CD14-positive monocyte (primary cell): ENCODE measurements at places on chromosomes 3 and 15. TPM values are rescaled to one million over a fixed set of nuclear protein-coding genes. Genes with fewer than 3 reads are reported as not detected.

- no peak for DNase-seq
- no peak overlapping the region for H3K27ac ChIP-seq
- no peaks in the 10 kb centered on the region for H3K36me3 ChIP-seq
- no peak overlapping the region for H3K4me3 ChIP-seq
These were observed 10.7 kb upstream of the CYP11A1 start for GRCh38 chr15:74377831-74378766.

DNA sequence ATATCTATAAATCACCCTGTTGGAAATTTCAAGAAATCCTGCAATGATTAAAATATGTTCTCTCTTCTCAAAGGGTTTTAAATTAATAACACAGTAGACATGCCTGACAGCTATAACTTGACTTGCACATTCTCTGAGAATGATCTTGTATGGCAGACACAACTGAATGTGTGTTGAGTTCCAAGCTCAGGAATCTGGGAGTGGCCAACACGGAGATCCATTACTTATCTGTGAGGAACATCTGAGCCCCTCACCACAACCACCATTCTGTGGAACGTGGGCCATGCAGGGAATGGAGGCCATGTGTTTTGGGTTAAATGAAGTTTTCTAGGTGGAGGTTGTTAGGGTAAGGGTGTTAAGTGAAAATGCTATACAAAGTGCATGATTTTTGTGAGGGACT, 105.3 kb upstream of the CHMP2B start:
- no peak overlapping the region for H3K4me3 ChIP-seq
- no peak overlapping the region for H3K27ac ChIP-seq
- no peaks in the 10 kb centered on the region for H3K4me1 ChIP-seq
- H3K36me3 ChIP-seq = no peaks in the 10 kb centered on the region
- DNase-seq = no peak

GRCh38 chr3:17974206-17974841, 231.9 kb upstream of the TBC1D5 start:
- no peak for DNase-seq
- H3K4me1 ChIP-seq = no peaks in the 10 kb centered on the region
- H3K27ac ChIP-seq = no peak overlapping the region
- no peak overlapping the region for H3K4me3 ChIP-seq
- no peaks in the 10 kb centered on the region for H3K27me3 ChIP-seq

- no peak overlapping the region for H3K4me3 ChIP-seq
- H3K36me3 ChIP-seq = no peaks in the 10 kb centered on the region
- peaks cover 21% of the 10 kb centered on the region for H3K4me1 ChIP-seq
- H3K27me3 ChIP-seq = no peaks in the 10 kb centered on the region
- H3K27ac ChIP-seq = no peak overlapping the region
These were observed 4.7 kb downstream of the SEMA3G start for GRCh38 chr3:52440249-52440551.

- H3K27ac ChIP-seq = no peak overlapping the region
- no peaks in the 10 kb centered on the region for H3K27me3 ChIP-seq
- DNase-seq = no peak
- no peaks in the 10 kb centered on the region for H3K36me3 ChIP-seq
- H3K4me3 ChIP-seq = no peak overlapping the region
These were observed 14.2 kb downstream of the ZNF80 start for GRCh38 chr3:114223143-114223542.

Gene WDR72
- polyA plus RNA-seq = not detected

Gene LRRN1
- polyA plus RNA-seq = not detected

- H3K27me3 ChIP-seq = no peaks in the 10 kb centered on the region
- no peak for DNase-seq
- H3K4me1 ChIP-seq = no peaks in the 10 kb centered on the region
- H3K27ac ChIP-seq = no peak overlapping the region
- no peaks in the 10 kb centered on the region for H3K36me3 ChIP-seq
These were observed 810.3 kb downstream of the VGLL3 start for GRCh38 chr3:86180696-86181095.

GRCh38 chr3:195708626-195709481, 11.9 kb upstream of the MUC20 start:
- peaks cover 8% of the 10 kb centered on the region for H3K36me3 ChIP-seq
- no peaks in the 10 kb centered on the region for H3K27me3 ChIP-seq
- DNase-seq = no peak
- no peaks in the 10 kb centered on the region for H3K4me1 ChIP-seq
- no peak overlapping the region for H3K4me3 ChIP-seq

Gene PLA2G4D
- polyA plus RNA-seq = not detected

GRCh38 chr15:52146776-52147175, 34.2 kb upstream of the BCL2L10 start:
- H3K4me3 ChIP-seq = no peak overlapping the region
- H3K27me3 ChIP-seq = no peaks in the 10 kb centered on the region
- no peak for DNase-seq
- H3K36me3 ChIP-seq = no peaks in the 10 kb centered on the region

DNA sequence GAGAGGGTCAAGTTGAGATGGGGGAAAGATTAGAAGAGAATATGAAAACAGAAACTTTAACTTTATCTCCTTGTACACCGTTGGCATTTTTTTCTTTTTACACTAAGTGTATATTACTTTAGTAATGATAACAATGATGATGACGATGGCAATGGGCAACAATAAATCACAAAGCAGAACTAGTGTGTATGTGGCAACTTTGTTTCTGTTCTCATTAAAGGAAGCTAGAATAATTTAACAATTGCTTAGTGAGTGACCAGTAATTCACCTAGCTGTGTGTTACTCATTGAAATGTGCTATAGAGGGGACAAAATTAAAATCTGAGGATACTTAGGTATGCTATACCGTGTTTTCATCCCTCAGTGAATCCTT, 318.5 kb upstream of the TBL1XR1 start:
- H3K4me3 ChIP-seq = no peak overlapping the region
- H3K36me3 ChIP-seq = no peaks in the 10 kb centered on the region
- no peak for DNase-seq
- no peaks in the 10 kb centered on the region for H3K27me3 ChIP-seq
- peaks cover 8% of the 10 kb centered on the region for H3K4me1 ChIP-seq

Gene SLC24A5
- not detected in 2 replicates for polyA plus RNA-seq

DNA sequence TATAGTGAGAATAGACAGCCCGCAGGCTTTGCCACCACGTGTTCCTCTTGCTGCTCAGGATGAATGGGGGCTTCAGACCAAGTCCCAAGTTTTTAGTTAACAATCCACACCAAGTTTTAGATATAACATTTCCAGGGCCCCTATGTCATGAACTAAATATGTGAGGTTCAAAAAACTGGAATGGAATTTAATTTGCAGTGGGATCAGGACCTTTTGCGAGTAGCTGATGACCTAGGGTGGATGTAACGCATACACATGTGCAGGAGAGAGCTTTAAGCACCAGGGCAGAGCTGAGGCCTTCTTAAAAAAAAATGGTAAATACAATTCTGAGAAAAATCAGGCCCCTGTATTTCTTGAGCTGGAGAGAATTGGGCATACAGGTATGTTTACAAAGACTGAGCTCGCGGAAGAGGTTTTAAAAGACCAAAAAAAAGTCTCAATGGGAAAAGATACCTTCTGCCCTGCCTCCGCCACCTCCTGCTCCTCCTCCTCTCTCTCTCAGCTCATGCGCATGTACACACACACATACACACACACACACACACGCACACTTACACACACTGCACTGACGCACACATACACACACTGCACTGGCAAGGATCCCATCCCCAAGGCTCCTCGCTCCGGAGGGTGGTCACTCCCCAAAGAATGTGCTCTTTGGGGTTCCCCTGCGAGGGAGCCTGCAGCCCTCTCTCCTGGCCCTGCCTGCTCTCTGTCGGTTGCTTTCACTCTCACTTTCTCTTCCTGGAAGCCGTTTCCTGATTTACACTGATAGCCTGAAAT, 48.2 kb upstream of the IGF1R start:
- H3K36me3 ChIP-seq = no peaks in the 10 kb centered on the region
- peak; percentile 45 for DNase-seq
- peaks cover 13% of the 10 kb centered on the region for H3K4me1 ChIP-seq

Gene SLC51B
- not detected in 2 replicates for polyA plus RNA-seq

GRCh38 chr15:90230071-90230494, 3.7 kb downstream of the CIB1 start:
- peaks cover 40% of the 10 kb centered on the region for H3K4me1 ChIP-seq
- DNase-seq = no peak
- H3K27me3 ChIP-seq = no peaks in the 10 kb centered on the region
- H3K27ac ChIP-seq = no peak overlapping the region
- no peak overlapping the region for H3K4me3 ChIP-seq

- no peak overlapping the region for H3K27ac ChIP-seq
- H3K4me3 ChIP-seq = no peak overlapping the region
- H3K27me3 ChIP-seq = no peaks in the 10 kb centered on the region
- peaks cover 7% of the 10 kb centered on the region for H3K36me3 ChIP-seq
- H3K4me1 ChIP-seq = no peaks in the 10 kb centered on the region
- no peak for DNase-seq
These were observed 118.1 kb downstream of the MYO9A start for GRCh38 chr15:71999807-72000206.

GRCh38 chr15:70214276-70214675, 116.6 kb upstream of the TLE3 start:
- no peak overlapping the region for H3K27ac ChIP-seq
- no peak overlapping the region for H3K4me3 ChIP-seq
- H3K4me1 ChIP-seq = no peaks in the 10 kb centered on the region
- DNase-seq = no peak

GRCh38 chr3:101042996-101043686, 49.9 kb upstream of the ABI3BP start:
- H3K27me3 ChIP-seq = no peaks in the 10 kb centered on the region
- H3K27ac ChIP-seq = no peak overlapping the region
- no peak for DNase-seq
- H3K36me3 ChIP-seq = no peaks in the 10 kb centered on the region
- no peak overlapping the region for H3K4me3 ChIP-seq
- no peaks in the 10 kb centered on the region for H3K4me1 ChIP-seq

- no peaks in the 10 kb centered on the region for H3K36me3 ChIP-seq
- no peak for DNase-seq
- no peak overlapping the region for H3K27ac ChIP-seq
- H3K4me1 ChIP-seq = peaks cover 26% of the 10 kb centered on the region
These were observed 187.3 kb downstream of the XXYLT1 start for GRCh38 chr3:195083659-195084058.

DNA sequence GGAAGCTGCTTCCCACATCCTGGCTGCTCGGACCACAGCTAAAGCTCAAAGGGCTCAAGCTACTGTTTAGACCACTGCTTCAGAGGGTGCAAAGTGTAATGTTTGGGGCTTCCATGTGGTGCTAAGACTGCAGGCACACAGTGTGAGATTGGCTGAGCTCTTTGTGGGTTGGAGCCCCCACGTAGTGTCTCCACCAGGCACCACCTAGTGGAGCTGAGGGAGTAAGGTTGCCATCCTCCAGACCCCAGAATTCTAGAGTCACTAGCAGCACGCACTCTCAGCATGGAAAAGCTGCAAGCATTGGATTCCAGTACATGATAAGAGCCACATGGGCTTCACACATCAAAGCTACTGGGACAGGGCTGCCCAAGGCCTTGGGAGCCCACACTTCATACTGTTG, 9.3 kb downstream of the MKRN3 start:
- H3K36me3 ChIP-seq = no peaks in the 10 kb centered on the region
- no peaks in the 10 kb centered on the region for H3K27me3 ChIP-seq
- no peaks in the 10 kb centered on the region for H3K4me1 ChIP-seq

DNA sequence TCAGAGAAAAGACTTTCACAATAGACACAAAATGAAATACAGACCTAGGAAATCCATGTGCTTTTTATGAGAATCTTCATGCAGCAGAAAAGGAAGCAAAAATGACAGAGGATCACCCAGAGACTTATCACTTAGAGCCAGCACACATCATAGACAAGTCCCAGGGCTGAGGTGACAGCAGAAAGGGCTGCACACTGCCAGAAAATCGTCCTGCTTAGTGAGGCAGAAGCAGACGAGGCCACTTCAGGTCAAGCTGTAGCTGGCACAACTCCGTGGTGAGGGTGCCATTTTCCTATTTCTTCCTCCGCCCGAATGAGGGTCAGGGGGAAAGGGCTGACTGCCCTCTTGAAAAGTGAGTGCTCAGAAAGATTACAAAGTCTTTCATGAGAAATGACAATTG, 95.9 kb upstream of the TNIK start:
- H3K36me3 ChIP-seq = no peaks in the 10 kb centered on the region
- H3K4me3 ChIP-seq = no peak overlapping the region
- H3K27me3 ChIP-seq = no peaks in the 10 kb centered on the region
- peaks cover 31% of the 10 kb centered on the region for H3K4me1 ChIP-seq
- no peak for DNase-seq
- no peak overlapping the region for H3K27ac ChIP-seq

Gene TMC3
- not detected for polyA plus RNA-seq

DNA sequence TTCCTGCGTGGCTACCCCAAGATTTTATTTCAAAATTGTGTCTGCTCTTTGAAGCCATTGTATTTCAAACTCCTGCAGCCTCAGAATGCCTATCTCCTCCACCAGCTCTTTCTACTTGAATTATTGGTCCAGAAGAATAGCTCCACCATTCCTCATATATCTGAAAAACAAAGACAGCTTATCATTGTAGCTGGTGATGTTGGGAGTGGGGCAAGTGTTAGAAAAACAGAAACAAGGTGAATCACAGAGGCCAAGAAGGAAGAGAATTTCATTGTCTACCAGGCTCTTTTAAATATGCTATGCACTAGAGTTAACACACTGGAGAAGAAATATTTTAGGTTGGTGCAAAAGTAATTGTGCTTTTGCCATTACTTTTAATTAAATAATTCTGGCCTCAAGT, 307.9 kb upstream of the ROPN1 start:
- DNase-seq = no peak
- no peak overlapping the region for H3K27ac ChIP-seq
- H3K4me3 ChIP-seq = no peak overlapping the region
- H3K36me3 ChIP-seq = no peaks in the 10 kb centered on the region
- no peaks in the 10 kb centered on the region for H3K4me1 ChIP-seq

DNA sequence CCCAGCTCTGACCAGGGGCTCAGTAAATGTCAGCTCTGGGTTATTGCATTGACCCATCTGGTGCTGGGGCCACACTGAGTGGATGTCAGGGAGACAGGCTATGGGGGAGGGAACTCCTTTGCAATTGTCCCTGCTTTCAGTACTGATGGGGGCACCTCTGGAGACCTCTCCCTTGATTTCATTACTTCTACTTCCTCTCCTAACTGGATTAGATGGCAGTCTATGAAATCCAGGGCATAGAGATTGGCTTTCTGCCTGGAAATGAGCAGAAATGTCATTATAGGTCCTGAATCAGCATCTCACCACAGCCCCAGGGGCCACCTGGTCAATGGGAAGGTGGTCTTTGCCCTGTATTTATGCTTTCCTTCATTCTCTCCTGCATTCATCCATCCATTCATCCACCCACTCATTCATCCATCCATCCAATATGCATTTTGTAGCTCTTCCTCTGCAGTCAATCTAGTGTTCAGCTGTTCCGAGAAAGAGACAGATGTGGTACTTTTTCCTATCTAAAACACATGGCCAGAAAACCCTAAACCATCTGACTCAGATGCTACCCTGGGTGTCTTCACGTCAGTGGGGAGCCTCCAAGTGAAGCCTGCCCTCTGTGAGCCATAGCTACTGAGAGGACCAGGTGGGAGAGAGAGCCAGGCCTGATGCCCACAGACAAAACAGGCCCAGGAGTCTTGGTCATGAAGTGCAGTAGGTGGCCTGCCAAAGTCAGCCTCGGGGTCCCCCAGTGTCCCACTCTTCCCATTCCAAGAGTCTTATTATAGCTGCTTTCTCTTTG, 57.1 kb downstream of the CCDC33 start:
- no peak overlapping the region for H3K27ac ChIP-seq
- no peaks in the 10 kb centered on the region for H3K4me1 ChIP-seq
- no peak overlapping the region for H3K4me3 ChIP-seq
- H3K36me3 ChIP-seq = no peaks in the 10 kb centered on the region

GRCh38 chr3:10015461-10015904, 10.8 kb upstream of the FANCD2 start:
- H3K4me1 ChIP-seq = peaks cover 36% of the 10 kb centered on the region
- H3K27me3 ChIP-seq = no peaks in the 10 kb centered on the region
- DNase-seq = peak; percentile 70
- peak overlapping the region; percentile 76 for H3K27ac ChIP-seq
